Globus pallidus (tissue), 1 donor: ENCODE measurements at places on chromosomes 13 and 19.
A peak's percentile ranks its signal among the peaks of the same experiment; 100 is the strongest.

GRCh38 chr13:30362869-30363268 is 55.5 kb upstream of the KATNAL1 start:
- DNase-seq, result no peak

DNA sequence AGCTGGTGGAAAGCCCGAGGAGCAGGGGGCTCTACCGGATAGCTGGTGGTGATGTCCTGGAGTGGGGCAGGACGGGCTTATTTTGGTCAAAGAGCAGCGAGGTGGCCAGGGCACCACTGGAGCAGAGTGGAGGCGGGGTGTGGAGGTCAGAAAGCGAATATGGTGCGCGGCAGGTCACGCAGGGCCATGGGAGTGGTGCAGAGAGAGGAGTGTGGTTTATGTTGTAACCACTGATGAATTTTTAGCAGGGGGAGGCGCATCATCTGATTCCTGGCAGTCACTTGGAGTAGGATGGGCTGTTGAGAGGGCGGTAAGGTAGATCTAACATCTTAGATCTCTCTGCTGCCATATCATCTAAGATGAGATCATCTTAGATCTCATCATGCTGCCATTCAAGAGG is 1.4 kb upstream of the ZNF414 start:
- DNase-seq, result no peak

DNA sequence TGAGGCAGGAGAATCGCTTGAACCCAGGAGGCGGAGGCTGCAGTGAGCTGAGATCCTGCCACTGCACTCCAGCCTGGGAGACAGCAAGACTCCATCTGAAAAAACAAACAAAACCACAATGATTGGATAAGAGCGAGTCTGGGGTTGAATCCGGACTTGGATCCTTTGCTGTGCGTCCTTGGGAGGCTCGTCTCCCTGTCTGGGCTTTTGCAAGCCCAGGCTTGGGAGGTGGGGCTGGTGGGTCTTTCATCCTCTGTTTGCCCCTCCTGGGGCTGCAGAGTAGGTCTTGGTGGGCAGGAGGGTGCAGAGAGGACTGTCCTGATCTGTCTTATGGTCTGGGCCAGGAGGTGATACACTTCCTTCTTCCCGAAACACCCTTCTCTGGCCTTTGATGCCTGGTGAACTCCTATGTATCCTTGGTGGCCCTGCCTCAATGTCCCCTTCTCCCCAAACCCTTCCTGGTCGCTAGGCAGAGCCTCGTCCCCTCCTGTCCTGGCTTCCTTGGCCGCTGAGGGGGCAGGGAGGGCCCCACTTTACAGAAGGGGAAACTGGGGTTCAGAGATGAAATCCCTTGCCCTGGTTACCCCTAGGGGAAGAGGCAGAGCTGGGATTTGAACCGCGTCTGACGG is 16.8 kb downstream of the PALM start:
- DNase-seq, result no peak

DNA sequence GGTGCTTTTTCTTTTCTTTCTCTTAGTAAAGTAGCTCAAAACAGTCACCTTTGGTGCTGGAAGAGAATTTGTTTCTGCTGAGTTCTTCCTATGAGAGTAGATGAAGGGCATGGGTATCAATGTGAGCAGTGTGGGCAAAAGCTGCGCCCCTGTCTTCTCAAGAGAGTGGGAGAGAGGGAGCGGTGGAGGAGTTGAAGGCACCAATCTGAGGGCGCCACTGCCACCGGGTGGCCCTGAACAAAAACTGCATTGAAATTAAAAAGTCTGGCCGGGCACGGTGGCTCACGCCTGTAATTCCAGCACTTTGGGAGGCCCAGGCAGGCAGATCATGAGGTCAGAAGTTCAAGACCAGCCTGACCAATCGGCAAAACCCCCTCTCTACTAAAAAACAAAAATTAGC is 28.7 kb upstream of the EPHX3 start:
- no peak for DNase-seq

DNA sequence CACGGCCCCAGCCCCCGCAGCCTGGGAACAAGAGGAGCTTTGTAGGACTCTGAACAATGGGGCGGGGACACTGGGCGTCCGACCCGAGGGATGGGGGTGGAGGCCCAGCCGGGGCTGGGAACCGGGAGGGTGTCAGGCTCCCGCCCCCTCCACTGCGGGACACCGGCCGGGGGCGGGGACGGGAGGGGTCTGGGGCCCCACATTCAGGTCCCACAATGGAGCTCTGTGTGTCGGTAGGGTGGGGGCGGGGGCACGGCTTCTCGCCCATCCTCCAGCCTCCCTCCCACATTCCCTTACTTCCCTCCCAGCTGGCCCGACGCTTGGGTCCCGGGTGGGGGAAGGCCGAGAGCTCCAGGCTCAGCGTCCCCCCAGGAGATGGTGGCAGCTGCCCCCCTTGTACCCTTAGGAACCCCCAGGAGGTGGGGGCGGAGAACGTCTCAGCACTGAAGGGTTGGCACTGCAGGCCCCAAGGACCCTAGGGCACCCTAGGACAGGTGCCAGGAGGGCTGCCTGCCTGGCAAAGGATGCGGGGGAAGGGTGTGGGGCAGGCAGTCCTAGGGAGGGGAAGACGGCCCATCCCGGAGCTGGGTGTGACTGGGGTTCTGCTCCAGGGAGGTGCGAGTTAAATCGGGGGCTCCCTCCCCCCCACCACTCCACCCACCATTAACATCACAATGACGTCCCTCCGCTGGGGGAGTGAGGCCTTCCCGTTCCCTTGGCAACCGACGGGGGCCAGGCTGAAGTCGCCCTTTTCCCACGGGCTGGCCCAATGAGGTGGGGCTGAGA is 5.3 kb downstream of the TTYH1 start:
- DNase-seq, result peak; percentile 99

GRCh38 chr19:7961920-7962626 is 18.6 kb upstream of the TIMM44 start:
- DNase-seq, result no peak

DNA sequence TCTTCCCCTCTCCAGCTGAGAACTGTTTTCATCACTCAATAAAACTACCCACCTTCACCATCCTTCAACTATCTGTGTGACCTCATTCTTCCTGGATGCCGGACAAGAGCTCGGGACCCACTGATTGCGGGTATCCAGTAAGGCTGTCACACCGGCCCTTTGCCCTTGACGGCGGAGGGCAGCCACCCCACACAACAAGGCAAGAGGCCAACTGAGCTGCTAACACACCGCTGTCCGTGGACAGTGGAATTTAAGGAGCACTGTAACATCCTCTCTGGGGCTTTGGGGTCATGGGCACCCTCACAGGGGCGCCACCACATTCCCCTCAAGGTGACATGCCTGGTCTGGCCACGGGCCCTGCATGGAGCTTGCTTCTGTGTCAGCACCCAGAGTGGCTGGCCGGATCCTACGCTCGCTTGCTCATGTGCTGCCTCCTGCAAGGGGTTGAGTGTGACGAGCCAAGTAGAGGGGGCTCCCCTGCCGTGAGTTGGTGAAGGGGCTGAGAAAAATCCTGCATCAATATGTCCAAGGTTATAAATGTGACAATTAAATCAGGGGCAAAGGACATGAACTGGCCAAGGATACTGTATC is 31.4 kb downstream of the LHFPL6 start:
- DNase-seq, result no peak

DNA sequence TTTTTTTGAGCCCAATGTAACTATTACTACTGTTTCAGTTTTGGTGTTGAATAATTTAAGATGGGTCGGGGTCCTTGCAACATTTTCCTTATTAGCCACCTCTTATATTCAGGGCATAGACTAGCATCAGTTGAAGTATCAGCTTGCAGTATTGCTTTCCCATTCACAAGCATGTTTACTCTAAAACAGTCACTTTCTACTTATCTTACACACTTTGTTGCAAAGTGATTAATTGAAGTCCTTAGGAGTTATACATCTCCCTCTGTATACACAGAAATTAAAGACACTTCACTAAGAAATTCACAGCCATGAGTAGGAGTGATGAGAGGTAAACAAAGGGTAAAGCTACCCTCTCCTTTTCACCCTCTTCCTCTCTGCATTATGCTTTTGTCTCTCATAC is 27.6 kb downstream of the SLAIN1 start:
- no peak for DNase-seq

DNA sequence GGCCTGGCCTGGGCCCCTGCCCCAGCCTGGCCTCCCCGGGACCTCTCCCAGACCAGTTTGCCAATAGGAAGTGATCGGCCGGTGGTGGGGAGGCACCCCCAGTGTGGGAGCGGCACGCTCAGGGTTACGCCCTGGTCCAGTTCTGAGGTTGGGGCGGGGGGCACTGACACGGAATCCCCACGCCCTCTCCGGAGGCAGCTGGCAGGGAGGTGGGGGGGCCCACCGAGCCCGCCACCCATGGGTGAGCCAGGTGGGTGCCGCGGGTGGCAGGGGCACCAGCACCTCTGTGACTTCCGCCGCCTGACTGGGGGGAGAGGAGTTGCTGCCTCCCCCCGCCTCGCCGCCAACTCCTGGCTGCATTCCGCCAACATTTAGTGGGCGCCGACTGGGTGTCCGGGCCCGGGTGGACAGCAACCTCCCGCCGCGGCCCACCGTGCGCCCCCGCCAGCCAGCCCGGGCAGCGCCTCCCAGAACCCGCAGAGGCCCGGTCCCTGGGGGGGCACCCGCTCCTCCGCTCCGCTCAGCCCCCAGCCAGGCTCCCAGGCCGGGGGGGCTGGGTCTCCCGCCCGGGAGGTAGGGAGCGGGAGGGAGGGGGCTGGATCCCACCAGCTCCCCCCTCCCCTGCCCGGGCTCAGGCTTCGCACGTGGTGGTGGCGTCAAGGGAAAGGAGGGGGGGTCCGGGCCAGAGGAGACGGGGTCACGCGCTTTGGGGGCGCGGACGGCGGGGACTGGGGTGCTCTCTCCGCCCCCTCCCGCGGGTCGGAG is 2.0 kb downstream of the ZBTB7A start:
- DNase-seq, result peak; percentile 82

DNA sequence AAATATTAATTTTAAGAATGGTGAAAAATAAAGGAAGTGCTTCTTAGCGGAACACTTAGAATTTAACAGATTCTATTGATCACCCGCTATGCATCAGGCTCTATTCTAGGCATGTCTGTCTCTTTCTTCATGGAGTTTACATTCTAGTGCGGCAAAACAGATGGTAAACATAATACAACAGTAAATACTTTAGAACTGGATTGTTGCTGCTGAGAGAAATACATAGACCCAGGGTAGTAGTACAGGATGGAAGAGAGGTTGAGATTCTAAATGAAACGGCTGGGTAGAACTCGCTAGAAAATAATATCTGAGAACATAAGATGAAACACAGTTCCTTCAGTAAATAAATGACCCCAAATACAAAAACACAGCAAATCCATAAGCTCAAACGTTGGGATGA is 498.7 kb downstream of the MYO16 start:
- DNase-seq, result no peak

DNA sequence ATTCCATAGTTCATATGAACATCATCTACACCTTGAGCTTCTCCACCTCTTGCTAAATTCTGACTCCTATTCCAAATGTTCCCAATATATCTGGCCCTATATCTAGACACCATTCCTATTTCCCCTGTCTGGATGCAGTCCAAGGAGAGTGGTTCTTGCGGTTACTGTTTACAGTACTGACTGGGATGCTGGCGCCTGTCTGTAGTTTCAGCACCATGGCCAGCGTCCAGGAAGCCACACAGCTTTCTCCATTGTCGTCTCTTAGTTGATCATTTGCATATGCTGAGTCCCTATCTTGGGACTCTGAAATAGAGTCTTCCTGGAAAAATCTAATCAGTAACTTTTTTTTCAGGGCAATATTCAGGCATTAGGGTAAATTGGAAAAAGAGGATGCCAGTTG is 14.9 kb downstream of the LAIR2 start:
- peak; percentile 38 for DNase-seq

GRCh38 chr13:111022241-111022640 is 92.9 kb upstream of the ARHGEF7 start:
- no peak for DNase-seq

- DNase-seq, result no peak
Observed at GRCh38 chr13:100954430-100955305, 280.1 kb upstream of the TMTC4 start.

DNA sequence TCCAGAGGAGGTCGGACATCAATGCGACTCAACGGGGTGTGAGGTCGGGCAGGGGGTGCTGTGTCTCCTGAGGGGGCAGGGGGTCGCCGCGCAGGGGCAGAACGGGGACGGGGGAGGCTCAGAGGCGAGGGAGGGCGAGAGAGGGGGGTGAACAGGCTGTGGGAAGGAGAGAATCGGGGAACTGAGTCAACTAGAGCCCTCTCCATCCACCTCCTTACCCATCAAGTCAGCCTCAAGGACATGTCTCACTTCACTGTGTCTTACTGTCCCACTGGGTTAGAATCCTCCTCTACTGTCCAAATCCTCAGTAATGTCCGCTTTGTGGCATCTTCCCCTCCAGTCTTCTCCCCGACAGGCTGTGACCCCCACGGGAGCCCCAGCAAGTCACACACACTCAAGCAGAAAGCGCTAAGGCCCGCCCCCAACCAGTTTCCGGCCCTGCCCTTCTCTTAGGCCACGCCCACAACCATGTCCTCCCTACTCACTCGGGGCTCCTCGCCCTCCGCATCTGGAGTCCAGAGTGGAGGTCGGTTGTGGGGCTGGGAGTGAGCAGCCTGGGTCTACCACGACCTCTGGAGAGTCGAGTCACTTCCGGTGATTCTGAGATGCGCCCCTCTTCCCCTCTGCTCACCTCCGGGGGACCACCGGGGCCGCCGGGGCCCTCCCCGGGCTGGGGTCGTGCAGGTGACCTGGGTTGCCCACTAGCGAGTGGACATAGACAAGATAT is 9.3 kb downstream of the PLEKHA4 start:
- DNase-seq, result no peak

DNA sequence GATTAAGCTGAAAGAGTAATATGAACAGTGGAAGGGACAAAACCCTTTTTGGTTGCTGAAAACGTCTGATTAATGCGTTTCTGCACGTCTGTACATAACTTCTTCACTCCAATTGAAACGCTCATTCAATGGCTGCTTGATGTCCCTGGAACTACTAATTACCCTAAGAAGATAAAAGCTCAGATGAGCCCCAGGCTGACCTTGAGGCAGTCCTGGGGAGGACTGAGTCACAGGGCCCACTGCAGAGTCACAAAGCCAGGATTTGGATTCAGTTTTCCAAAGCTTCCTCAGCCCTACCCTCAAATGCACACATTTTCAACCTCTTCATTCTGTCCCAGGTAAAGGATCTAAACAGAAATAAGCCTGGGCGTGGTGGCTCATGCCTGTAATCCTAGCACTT is 75.0 kb upstream of the FLT1 start:
- no peak for DNase-seq

- no peak for DNase-seq
Observed at GRCh38 chr13:97495678-97496077, 61.7 kb downstream of the RAP2A start.

DNA sequence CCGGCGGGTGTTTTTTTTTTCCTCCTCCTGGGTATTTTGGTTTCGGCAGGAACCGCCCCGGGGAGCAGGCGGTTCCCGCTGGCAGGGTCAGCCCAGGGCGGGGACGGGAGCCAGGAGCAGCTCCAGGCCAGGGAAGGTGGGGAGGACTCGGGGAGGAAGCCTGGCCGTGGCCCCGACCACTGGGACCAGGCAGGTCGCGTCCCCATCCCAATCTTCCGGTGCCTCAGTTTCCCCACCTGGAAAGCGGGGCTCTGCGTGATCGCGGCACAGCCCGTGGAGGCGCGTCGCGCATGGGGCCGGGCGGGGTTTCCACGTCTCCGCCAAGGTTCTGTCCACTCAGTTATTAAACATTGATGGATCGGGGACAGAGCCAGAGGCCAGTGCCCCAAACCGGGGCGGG is 34.8 kb downstream of the IL12RB1 start:
- DNase-seq, result no peak
